NCI-H748 treated with DMSO at 0.1 percent for 48 hours (cell line): ENCODE measurements at places on chromosomes 4 and X.

DNA sequence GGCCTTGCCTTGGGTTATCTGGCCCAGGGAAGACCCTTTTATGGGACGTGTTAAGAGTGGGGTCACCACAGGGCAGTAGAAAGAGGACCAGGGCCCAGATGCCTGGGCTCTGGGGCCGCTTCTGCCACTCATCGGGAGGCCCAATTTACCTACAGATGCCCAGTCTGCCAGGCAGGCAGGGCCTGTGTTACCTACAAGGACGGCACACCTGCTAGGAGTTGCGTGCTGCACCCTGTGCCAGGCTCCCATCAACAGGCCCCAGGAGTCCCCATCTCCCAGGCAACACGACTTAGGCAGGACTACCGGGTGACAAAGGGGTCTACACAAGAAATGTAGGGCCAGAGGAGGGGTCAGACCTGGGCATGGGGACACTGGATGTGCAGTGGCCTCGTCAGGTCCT, 34.6 kb downstream of the WDR1 start:
- DNase-seq: no peak

DNA sequence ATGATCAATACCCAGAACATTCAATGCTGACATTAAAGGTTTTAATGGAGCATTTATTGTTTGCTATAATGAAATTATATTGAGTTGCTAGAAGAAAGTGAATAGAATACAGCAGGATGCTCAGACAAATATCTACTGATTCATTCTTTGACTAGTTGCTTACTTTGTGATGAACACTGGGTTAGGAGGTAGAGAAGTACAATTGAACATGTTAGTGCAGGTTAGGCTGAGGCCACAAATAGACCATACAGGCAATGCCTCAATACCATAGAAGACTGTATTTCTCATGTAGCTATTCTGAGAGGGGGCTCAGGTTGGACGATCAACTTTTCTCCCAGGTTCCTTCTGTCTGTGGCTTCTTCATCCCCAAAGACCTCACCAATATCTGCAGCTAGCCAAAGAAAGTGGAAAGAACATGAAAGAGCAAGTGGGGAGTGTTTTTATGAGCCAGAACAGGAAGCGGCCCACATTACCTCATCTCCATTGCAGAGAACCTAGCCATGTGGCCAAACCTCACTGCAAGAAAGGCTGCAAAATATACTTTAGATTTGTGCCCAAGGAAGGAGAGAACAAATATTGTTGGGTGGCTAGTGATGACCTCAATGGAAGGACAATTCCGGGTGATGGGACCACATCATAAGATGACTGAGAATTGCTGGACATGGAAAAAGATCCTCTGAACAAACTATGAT, 180.3 kb upstream of the GATB start:
- DNase-seq: no peak

DNA sequence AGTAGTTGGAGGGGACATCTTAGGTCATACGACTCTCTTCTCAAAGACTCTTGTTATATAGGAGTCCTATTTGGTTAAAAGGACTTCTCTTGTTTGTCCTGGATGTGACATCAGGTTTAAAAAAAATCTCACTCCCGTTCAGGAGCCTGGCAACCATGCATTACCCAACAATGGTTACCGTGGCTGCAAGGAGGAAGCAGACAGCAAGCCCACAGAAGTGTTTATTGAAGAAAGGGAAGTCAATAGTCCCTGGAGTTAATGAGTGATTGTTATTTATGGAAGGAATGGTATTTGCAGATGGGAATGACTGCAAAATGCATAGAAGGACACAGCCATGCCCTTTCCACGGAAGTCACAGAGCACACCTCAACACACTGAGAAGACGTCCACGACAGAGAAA, 75.9 kb upstream of the ENPP6 start:
- no peak for DNase-seq

DNA sequence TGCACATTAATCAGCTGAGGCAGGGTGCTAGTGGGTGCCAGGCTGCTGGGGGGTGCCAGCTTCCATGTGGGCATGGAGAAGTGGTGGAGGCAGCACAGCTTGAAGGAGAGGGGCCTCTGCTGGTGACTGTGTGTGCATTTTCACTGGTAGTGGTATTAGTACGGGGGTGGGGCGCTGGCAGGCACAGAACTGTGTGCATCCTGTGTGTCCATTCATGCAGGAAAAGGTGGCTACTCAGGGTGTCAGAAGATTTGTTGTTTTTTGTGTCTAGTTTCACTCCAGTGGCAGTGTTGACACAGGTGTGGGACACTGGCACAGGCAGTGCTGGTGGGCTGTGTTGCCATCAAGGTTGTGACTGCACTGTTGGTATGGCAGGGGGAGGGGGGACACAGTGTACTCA, 1303.6 kb downstream of the FAM133A start:
- no peak for DNase-seq

DNA sequence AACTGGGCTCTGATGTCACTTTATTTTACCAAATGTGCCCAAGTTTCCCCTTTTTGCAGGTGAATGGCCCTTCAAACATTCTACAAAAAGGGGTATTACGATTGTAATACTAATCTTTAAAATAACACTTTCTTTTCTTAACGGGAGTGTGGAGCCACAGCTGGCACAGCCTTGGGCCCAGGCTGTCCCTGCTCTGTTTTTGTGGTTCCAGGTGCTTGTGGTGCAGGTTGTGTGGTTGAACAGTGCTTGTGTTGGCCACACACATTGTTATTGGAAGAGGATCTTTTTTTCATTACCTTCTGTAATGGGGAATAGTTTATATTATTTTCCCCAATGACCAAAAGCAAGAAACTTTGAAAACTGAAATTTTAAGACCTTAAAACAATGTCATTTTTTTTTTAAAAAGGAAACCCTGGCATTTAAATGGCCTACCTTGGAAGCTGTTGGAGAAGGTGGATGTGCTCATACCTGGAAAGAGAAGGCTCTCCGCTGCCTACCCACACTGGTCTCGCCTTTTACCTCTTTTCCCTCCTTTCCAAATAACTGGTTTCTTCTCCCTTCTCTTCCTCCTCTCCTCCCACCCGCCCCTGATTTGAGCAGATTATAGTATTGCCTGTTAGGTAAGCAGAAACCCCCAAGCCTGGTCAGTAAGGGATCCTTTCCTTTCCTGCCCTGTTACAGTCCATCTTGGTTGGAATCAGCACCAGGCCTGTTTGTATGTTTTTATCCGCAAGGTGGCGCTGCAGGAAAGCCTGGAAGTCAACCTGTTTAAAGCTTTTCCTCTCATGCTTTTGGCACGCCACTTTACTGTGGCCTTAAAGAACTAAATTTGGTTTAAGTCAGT, 28.6 kb downstream of the HADH start:
- peak; percentile 22 for DNase-seq

- DNase-seq: no peak
These were observed 93.3 kb upstream of the PDE5A start for GRCh38 chr4:119721878-119722277.

- DNase-seq: no peak
These were observed 56.5 kb upstream of the CLNK start for GRCh38 chr4:10740891-10741620.

- DNase-seq: no peak
These were observed 237.5 kb upstream of the CTSO start for GRCh38 chr4:156191044-156191781.

- DNase-seq: no peak
These were observed 50.6 kb upstream of the ACSL4 start for GRCh38 chrX:109783701-109784079.

DNA sequence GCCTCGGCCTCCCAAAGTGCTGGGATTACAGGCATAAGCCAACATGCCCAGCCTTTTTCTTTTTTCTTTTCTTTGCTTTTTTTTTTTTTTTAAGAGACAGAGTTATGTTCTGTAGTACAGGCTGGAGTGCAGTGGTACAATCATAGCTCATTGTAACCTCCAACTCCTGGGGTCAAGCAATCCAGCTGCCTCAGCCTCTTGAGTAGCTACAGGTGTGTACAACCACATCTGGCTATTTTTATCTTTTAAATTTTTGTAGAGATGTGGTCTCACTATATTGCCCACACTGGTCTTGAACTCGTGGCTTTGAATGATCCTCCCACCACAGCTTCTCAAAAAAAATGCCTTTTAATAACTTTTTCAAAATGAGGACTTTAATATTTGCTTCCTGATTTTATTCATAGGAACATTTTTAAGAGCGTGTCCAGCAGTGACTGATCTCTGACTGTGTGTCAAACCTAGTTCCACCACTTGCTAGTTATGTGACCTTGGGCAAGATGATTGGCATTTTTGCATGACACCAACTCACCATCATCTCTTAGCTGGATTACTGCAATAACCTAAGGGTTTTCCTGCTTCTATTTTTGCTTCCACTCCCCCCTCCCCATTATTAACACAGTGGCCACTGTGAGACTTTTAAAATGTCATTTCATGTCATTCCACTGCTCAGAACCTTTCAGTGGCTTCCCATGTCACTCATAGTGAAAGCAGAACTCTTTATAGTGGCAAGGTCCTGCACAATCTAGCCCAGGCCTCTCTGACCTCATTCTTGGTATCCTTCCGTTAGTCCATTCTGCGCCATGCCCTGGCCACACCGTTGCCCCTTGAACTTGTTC, 4.5 kb upstream of the TNIP3 start:
- DNase-seq: no peak

DNA sequence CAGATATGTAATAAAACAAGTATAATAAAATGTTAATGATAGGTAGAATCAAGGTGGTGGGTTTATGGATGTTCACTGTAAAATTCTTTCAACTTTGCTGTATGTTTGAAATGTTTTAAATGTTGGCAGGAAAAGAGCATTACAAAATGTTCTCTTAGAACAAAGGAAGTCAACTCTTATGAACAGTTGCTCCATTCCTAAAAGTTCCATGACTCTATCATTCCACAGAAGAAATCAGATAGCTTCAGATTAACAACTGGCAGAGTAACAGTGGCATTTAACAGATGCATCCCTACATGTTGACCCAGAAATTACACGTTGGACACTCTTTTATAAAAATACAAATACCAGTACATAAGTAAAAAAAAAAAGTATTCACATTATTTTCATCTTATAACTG, 2023.7 kb downstream of the ARAP2 start:
- DNase-seq: no peak

DNA sequence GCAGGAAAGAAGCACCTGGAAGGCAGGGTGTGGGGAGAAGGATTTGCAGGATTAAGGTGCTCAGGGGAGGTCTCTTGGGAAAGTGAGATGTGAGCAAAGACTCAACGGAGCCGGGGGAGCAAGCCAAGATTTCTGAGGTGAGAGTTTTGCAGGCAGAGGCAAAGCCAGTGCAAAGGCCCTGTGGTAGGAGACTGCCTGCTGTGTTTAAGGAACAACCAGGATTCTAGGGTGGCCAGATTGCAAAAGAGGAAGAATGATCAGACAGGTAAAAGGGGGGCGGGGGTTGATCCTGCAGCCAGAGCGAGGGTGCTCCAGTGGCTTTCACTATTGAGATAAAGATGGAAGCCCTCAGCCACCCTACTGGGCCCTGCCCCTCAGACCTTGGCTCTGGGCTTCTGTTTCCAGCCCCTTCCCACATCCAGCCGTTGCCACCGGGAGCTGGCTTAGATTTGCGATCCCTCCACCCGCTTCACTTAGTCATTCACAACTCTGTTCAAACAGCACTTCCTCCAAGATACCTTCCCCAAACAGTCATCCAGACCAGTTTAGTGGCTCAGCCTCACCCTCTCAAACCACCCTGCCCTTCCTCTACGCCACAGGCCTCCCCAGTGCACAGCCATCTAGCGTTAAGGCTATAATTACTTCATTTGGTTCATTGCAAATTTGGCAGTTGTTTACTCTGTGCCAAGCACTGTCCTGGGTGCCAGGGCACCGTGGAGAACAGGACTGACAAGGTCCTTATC, 23.3 kb upstream of the BCOR start:
- no peak for DNase-seq

DNA sequence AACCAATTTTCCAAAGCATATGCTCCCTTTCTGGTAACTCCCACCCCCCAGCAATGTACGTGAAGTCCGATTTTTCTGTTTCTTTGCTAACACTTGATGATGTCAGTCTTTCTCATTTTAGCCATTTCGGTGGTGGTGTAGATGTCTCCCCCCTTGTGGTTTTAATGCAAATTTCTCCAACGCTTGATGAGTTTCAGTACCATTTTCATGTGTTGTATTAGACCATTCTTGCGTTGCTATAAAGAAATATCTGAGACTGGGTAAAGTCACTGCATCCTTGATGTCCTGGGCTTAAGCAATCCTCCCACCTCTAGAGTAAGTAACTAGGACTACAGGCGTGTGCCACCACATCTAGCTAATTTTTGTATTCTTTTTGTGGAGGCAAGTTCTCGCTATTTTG, 148.4 kb upstream of the VCX3A start:
- DNase-seq: no peak

- DNase-seq: no peak
These were observed 13.2 kb downstream of the ZDHHC9 start for GRCh38 chrX:129830494-129830893.

DNA sequence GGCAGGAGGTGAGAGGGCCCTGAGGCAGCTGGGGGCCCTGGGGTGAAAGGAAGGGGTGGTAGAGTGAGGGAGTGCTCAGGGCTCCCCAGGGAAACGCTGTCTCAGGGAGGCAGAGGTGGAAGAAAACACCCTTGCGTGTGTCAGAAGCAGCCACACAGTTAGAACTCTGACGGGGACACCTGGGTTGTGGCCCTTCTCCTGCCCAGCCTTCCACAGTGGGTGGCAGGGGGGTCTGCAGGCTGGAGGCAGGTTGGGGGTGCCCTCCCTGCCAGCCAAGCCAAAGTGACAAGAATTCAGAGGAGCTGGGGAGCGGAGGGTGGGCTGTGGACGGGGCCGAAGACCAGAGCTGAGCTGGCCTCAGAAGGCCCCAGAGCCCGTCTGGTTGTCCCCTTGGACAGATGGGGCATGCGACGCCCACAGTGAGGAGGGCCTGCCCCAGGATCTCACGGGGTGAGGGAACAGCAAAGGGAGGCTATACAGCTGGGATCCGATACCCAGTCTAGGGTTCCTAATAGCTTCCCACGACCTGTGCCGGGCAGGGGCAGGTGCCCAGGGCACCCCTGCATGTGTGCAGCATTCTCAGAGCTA, 105.2 kb upstream of the ADRA2C start:
- DNase-seq: no peak

DNA sequence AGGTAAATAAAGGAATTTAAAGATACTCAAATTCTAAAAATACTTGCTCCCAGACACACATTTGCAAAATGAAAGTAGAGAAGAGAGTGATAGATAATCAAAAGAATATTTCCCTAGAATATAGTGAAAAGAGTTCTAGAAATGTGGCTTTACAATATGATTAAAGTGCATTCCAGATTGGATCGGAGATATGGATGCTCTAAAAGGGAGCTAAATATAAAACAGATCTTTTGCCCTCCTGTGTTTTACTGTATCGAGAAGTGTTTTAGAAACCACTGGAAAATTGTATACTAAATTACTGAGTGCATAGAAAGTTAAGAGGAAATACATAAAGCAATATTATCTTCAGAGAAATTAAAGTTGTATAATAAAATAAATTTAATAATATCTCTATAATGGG, 1392.0 kb downstream of the TECRL start:
- no peak for DNase-seq
